Stimulated activated CD4-positive, alpha-beta T cell treated with anti-CD3 and anti-CD28 coated beads, TNF-alpha, amount 100 ng/mL, for 48 hours (primary cell): ENCODE measurements at places on chromosomes 12 and 14.

- no peak for DNase-seq
These were observed 1.8 kb downstream of the ELK3 start for GRCh38 chr12:96195845-96196451.

DNA sequence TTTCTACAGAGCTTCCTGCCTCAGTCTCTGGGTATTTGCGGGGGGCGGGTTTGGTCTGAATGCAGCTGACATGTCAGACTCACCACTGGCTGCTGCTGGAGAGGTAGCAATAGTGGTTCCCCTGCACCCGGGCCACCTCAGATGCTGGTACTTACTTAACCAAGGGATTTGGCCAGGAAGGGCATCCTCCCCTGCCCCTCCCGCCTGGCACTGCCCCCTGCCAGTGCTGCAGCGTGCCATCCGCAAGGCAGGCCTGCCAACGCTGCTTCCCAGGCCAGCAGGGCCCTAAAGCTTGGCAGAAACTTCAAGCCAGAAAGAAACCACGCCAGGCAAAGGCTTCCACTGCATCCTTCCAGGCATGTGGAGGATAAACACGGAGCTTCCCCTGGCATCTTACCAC, 22.1 kb downstream of the RAB35 start:
- DNase-seq, result no peak

GRCh38 chr12:14219156-14219555, 146.3 kb upstream of the ATF7IP start:
- DNase-seq, result no peak

- no peak for DNase-seq
These were observed 284.0 kb downstream of the PRKD1 start for GRCh38 chr14:29643433-29644211.

DNA sequence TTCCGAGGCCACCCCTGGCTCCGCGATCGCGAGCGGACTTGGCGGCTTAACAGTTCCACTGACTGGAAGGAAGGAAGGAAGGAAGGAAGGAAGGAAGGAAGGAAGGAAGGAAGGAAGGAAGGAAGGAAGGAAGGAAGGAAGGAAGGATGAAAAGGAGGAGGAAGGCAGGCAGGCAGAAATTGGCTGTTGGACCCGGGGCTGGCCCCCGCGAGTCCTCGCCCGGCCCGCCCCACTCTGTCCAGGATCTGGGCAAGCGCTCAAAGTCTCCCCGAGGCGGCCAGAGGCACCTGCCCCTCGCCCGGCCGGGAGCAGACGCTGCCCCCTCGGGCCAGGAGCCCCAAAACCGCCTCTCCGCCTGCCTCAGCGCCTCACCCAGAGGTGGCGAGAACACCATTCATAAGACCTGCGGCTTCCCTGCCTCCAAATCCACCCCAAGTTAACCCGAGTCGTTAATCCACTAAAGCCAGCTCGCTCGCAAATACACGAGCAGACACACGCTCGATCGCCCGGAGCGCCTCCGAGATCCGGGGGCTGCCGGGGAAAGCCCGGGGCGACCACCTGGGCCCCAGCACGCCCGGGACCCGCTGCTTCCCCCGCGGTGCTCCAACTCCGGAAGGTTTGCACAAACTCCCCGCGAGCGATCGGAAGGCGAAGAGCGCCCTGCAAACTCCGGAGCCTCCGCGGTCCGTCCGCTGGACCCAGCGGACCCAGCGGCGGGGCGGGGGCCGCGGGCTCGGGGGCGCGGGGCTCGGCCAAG, 844 bp downstream of the DPF3 start:
- DNase-seq, result no peak

- DNase-seq, result no peak
These were observed 34.4 kb upstream of the CIPC start for GRCh38 chr14:77063571-77064171.

DNA sequence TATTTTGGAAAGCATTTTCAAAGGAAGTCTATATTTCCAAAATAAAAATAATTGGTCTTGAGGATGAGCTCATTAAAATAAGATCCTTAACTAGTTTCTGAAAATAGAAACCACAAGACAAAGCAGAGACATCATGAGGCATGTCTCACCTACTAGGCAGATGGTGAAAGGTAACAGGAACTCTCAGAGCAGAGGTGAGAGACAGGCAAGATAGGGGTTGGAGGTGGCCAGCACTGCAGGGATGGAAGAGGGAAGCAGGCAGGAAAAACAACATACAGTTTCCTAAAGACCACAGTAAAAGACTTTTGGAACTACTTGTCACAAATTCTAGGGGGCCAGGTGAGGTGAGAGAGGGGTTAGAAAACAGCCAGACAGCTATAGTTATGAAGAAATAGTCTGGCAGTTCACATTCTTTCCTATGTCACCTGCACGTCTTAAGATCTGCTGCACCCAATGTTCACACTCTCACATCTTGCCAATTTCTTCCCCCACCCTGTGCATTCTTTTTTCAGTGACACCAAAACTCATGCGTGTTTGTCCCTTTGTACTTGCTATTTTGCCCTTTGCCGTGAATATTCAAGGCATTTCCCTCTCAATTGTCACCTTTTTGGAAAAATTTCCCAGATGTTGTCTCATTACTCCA, 341.7 kb upstream of the KITLG start:
- no peak for DNase-seq
